ENCODE measurements at places on chromosomes 3 and 15.

DNA sequence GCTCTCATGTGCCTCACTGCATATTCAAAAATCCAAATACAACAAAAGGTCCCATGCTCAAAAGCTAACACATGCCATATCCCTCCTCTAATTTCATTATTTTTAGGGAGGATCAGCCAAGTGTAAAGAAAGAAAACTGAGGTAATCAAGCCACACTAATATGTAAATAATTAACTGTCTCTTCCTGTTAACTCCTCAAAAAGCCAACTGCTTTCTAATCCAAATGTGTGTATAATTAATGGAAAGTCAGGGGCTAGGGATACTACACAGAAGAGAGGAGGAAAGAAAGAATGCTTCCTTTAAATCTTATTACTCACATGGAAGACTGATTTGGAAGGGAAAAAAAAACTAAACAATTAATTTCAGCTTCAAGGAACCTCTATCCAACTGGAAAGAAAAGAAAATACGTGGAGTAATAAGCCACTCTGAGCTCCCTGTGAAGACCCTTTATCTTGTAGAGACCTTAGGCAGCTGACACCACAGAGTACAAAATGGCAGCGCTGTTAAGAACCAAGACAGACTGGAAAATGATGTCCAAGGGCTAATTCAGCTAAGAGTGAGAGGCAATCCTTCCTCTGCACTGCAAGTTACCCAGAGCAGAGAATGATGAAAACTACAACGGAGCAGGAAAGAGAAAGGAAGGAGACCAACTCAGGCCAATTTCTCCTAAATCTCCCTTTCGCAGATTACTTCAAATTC, 56.8 kb downstream of the ZNF148 start:
- DNase-seq = no peak

GRCh38 chr15:89361451-89362202, 27.0 kb upstream of the POLG start:
- DNase-seq = peak; percentile 56

DNA sequence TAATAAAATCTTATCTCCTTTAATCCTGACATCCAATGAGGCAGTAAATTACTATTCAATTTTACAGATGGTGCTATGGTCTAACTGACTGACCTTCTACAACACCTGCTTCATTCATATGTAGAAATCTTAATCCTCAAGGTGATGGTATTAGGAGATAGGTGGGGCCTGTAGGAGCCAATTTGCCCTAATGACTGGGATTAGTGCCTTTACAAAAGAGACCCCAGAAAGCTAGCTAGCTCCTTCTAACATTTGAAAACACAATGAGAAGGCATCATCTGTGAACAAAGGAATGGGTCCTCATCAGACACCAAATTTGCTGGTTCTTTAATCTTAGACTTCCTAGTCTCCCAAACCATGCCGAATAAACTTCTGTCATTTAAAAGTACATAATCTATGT, 137.4 kb upstream of the UBP1 start:
- DNase-seq = no peak

DNA sequence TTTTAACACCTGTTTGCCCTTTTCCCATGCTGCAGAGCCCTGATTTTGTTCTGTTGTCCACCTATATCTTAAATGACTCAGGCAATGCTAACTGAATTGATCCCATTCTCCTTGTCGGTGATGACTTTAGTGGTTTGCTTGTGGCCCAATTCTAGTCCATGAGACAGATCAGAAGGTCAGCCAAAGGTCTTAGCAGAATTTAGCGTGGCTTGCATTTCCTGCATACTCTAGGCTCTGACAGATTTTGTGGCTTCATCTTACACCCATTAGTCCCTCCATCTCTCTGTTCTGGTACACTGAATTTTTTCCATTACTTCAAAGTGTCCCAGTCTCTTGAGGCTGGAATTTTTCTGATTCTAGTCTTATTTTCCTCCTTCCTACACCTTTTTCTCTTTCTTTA, 161.9 kb downstream of the STAC start:
- DNase-seq = no peak

- no peak for DNase-seq
These were observed 38.8 kb upstream of the IQSEC1 start for GRCh38 chr3:13111873-13112520.

DNA sequence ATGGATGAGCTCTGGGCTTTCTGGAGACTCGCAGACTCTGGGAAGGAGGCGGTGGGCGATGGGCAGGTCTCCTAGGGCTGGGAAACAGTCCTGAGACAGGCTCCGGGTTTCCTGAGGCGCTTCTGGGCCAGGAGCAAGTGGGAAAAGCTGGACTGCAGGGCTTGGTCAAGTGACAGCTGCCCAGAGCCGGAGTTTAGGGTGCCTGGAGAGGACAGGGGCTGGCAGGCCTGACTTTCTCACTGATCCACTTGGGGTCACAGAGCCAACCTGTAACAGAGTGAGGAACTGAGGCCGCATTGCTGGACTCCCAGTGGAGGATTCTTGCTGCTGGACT, 107.9 kb downstream of the APBA2 start:
- DNase-seq = no peak

DNA sequence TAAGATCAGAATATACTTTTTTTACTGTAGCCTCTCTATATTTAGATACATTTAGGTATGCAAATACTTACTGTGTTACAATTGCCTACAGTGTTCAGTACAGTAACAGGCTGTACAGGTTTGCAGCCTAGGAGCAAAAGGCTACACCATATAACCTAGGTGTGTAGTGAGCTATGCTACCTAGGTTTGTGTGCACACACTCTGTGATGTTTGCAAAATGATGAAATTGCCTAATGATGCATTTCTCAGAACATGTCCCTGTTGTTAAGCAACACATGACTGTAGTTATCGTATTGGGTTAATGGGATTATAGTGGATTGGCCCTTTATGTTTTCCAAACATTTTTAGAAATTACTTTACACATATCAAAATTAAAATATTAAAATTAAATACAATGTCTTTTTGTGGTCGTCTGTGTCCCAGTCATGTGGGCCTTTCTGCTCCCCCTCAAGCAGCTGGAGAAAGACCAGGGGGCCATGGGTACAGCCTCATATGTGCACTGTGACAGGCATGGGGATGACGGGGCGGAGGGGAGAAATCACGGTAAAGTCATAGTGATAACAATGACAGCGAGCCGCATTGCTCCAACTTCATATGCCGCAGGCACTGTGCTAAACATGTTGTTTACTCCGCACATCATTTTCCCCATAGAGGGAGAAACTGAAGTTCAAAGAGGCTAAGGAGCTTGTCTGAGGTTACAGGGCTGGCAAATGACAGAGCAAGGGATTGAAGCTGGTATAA, 27.4 kb upstream of the PLA2G4E start:
- no peak for DNase-seq

DNA sequence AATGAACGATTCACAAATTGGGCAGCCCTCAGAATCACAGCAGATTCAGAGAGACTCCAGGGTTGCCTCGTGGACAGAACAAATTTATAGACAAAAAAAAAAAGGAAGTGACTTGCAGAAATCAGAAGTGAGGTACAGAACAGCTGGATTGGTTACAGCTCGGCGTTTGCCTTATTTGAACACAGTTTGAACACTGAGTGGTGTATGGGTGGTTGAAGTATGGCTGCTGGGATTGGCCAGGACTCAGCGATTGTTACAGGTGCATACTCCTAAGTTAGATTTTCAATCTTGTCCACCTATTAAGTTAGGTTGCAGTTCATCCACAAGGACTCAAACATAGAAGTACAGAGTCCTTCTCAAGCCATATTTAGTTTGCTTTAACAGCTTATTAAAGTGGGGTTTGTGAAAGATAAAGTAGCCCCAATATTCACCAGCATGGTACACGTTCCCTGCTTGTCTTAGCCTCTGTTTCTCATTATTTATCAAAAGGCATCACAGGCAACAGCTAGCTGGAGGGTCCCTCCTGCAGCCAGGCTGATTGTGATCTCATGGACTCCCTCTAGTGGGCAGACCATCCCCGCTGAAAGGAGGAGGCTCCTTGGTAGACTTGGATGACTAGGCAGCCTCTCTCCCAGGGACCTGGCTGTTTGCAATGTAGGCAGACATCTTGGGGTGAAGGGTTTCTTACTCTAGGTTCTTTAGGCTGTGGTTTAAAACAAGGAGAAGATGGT, 17.6 kb upstream of the ALDH1L1 start:
- peak; percentile 82 for DNase-seq

GRCh38 chr3:46477145-46477544, 12.4 kb upstream of the LTF start:
- DNase-seq = no peak

GRCh38 chr3:30707825-30708224, 101.4 kb downstream of the TGFBR2 start:
- no peak for DNase-seq

GRCh38 chr15:40943764-40944365, 9.4 kb upstream of the CHAC1 start:
- no peak for DNase-seq

- DNase-seq = no peak
These were observed 83.2 kb upstream of the SNRPA1 start for GRCh38 chr15:101378171-101378755.

DNA sequence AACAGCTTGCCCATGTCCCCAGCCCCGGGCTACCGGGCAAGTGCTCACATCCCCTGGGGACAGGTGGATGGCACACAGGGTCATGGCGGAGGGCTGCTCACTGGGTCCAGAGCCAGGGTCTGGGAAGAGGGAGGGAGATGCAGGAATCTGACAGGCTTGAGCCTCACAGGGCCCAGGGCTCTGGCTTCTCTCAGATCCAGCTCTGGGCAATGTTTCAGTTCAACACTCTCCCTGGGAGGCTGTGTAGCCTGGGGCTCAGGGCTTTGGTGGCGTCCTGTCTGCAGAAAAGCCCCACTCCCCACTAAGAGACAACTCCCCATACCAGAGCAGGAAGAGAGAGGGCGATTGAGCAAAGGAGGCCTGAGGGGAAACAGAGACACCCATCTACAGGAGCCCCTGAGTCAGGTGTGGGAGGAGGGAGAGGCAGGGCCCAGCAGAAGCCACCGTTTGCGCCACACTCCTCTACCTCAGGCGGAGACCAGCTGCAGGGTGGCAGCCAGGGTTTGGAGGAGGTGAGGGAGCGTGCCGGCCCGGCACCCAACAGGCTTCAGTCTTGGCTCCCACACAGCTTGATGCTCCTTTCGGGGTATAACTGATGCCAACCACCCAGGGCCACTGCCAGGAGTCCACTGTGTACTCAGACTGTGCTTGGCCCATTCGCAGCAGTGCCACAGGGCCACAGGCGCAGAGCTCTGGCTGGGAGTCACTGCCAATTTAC, 16.8 kb upstream of the SRP14 start:
- DNase-seq = no peak

DNA sequence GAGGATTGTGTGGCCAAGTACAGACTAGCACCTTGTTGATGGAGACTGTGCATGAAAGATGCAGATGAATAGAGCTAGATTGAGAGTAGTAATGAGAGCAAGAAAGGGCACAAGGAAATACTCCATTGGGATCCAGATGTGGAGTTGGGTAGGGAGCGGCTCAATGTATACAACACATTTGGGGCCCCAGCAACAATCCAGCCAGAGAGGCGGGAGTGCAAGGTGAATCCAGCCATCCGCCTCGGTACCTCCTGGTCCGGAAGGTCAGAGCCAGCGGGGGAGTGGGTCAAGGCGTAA, 9.0 kb downstream of the ISL2 start:
- no peak for DNase-seq

DNA sequence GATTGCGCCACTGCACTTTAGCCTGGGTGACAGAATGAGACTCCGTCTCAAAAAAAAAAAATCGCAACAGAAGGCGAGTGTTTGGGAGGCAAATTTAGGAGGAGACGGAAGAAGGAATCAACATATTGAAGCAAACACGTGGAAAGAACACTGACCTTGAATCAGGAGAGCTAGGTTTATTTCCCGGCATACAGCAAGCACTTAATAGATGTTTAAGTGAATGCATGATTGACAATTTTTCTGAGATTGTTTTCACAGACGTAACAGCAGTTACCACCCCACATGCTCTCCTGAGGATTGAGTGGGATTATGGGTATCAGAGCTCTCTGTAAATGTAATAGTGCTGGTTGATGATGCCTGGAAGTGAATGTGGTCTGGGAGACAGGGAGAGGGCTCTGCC, 5.6 kb upstream of the RPP25 start:
- no peak for DNase-seq

DNA sequence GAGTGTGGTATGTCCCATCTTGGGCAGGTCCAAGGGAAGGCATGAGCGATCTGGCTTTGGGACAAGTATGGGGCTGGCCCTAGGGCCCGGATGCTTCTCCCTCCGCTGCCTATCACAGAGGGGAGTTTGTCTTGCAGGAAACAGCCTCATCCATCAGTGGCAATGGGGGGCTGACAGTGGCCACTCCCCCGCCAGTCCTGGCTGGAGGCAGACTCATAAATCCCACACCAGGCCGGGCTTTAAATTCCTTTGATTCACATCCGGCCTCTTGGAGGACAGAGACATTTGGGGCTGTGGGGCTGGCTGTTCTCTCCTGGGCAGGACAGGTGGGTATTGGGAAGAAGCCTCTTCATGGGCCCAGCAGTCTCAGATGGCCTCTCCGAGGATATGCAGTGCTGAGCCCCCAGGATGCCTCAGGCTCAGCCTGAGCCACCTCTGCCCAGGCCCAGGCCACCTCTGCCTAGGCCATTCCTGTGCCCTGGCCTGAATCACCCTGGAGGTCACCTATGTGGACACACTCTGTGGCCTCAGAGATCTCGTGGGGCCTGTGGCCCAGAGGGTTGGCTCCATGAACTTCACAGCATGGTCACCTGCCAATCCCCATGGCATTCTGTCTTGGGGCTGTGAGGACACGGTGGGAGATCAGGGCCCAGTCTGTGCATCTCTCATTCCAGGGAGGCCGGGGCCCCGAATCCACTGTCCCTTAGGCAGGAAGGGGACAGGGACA, 84.2 kb upstream of the GOLGA6L4 start:
- peak; percentile 4 for DNase-seq

- no peak for DNase-seq
These were observed 53.3 kb downstream of the ANXA2 start for GRCh38 chr15:60344461-60344860.

DNA sequence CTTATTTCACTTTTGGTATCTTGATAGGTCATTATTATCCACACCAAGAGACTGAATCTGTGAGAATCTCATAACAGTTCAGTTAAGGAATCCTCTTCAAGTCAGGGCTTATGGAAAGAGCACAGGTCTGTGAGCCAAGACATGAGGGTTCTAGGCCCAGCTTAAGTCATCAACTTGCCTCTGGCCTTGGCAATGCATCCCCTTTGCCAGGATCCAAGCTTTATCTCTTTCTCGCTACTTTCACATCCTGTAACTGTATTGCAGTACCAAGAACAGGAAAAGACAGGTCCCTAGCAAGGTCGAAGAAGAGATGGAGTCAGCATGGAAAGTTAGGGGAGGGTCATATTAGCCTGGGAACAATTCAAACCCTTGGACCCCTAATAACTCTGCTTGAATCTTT, 13.5 kb upstream of the APOD start:
- DNase-seq = no peak

DNA sequence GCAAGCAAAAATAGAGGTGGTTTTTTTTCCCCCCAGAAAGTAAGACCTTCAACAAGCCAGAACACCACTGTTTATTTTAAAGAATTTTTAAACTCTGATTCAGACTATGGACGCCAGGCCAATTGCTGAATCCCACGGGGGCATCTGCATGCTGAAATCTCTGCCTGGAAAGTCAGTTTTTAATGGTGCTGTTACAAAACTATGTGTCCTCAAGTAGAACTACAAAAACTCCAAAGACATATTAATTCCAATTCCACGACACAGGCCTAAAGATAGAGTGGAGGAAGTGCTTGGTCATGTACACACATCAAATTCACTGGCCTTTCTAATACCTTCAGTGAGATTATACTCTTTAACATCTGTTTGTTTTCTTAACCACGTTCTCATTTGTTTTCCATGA, 490.5 kb upstream of the NR2F2 start:
- peak; percentile 93 for DNase-seq
